Uterine smooth muscle cell (primary cell): ENCODE measurements at places on chromosomes 12 and 14. TPM values are rescaled to one million over a fixed set of nuclear protein-coding genes. Genes with fewer than 3 reads are reported as not detected.

ARG2 gene
- 3.5 and 5.6 TPM in 2 replicates for total RNA-seq

LRRIQ1 gene
- total RNA-seq: 0.55 and 0.62 TPM in 2 replicates

AQP6 gene
- total RNA-seq: 0.12 TPM in 1 of 2 replicates, not detected in the other

RAD9B gene
- 0.25 and 0.55 TPM in 2 replicates for total RNA-seq

RIC8B gene
- total RNA-seq: 14.5 and 15.1 TPM in 2 replicates

SYT1 gene
- total RNA-seq: 1.7 and 2.3 TPM in 2 replicates

STAT2 gene
- 147 and 327 TPM in 2 replicates for total RNA-seq

SPIC gene
- not detected in 2 replicates for total RNA-seq

KLRC4 gene
- total RNA-seq: not detected in 2 replicates

WNT1 gene
- total RNA-seq: not detected in 2 replicates

NGB gene
- not detected in 2 replicates for total RNA-seq

ADAM20 gene
- 1.00 and 1.1 TPM in 2 replicates for total RNA-seq

GALNT6 gene
- total RNA-seq: 37.9 and 52.3 TPM in 2 replicates

GRIN2B gene
- total RNA-seq: under 0.01 and 0.22 TPM in 2 replicates

DPF3 gene
- 3.1 and 6.6 TPM in 2 replicates for total RNA-seq

LRIG3 gene
- total RNA-seq: 33.5 and 40.7 TPM in 2 replicates

PMCH gene
- not detected in 2 replicates for total RNA-seq

SLC16A7 gene
- 50.0 and 54.8 TPM in 2 replicates for total RNA-seq

B3GNT4 gene
- 0.11 TPM in 1 of 2 replicates, not detected in the other for total RNA-seq

ETFBKMT gene
- total RNA-seq: 3.3 and 5.9 TPM in 2 replicates

TRMT61A gene
- 10.7 and 14.1 TPM in 2 replicates for total RNA-seq

PTGER2 gene
- 17.5 and 22.9 TPM in 2 replicates for total RNA-seq

PLBD1 gene
- 1.4 and 1.5 TPM in 2 replicates for total RNA-seq

PIWIL1 gene
- not detected in 2 replicates for total RNA-seq

FLVCR2 gene
- 1.8 and 2.0 TPM in 2 replicates for total RNA-seq

PTPN21 gene
- 9.0 and 11.0 TPM in 2 replicates for total RNA-seq

KRT78 gene
- not detected in 2 replicates for total RNA-seq

MMP19 gene
- 2.7 and 5.2 TPM in 2 replicates for total RNA-seq

DAZAP2 gene
- total RNA-seq: 38.4 and 43.6 TPM in 2 replicates

IL31 gene
- not detected in 2 replicates for total RNA-seq

CCDC177 gene
- under 0.01 TPM in 1 of 2 replicates, not detected in the other for total RNA-seq

CIROP gene
- 0.11 and 0.25 TPM in 2 replicates for total RNA-seq

HOXC4 gene
- total RNA-seq: not detected in 2 replicates

HSPB8 gene
- total RNA-seq: 17.8 and 18.9 TPM in 2 replicates

CCND2 gene
- total RNA-seq: 26.7 and 62.1 TPM in 2 replicates

BHLHE41 gene
- total RNA-seq: 6.4 and 11.4 TPM in 2 replicates

ADCY4 gene
- total RNA-seq: 5.1 and 8.1 TPM in 2 replicates

SIRT4 gene
- total RNA-seq: 0.66 and 2.4 TPM in 2 replicates

TGM1 gene
- total RNA-seq: 0.25 and 0.55 TPM in 2 replicates

ATG101 gene
- 101 and 102 TPM in 2 replicates for total RNA-seq
